ENCODE measurements at places on chromosomes 7 and 10.

GRCh38 chr7:130365511-130366441 lies 14.5 kb upstream of the CPA1 start:
- no peak for DNase-seq

DNA sequence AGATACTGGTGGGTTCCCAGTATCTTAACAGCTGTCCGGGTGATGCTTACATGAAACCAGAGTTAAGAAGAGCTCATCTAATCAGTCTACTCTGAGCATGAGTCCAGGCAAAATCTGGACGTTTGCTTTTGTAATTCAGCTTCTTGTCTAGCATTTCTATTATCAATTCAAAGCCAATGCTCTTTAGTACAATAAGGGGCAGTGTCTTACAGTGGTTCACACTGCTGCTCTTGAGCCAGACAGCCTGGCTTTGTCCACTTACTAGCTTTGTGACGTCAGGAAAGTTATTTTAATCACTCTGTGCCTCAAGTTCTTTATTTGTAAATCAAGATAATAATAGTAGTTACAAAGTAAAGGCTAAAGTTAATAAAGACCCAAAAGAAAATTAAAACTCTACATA lies 227.3 kb upstream of the TCF7L2 start:
- no peak for DNase-seq

DNA sequence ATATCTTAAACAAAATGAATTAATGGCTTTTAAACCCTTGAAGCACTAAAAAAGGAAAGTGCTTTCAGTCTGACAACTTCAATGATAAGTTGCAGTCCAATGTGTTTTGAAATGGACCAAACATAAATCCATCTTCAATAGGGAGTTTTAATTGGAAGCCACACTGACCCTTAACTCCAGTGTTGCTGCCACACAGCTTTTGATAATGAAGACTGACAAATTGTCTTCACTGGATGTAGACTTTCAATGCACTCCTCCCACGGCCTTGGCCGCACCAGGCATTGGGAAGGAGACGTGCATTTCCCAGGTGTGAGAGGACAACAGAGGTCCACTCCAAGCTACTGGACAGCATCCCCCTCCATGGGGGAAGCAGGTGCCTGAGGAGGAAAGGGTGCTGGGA lies 159.0 kb upstream of the NRP1 start:
- no peak for DNase-seq

DNA sequence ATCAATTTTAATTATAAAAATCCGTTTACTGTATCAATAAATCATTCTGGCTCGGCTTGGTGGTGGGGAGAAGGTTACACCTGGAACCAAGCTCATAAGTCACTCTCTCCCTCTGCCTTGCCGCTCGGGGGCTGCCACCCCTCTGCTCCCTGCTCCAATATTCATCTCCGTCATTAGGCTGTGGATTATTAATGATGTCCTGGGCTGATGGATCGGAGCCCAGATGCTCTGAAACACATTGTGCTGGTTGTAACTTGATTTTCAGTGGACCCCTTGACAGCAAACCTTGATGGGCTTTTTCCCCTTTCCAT lies 314.2 kb downstream of the PLXNA4 start:
- no peak for DNase-seq

GRCh38 chr7:144534655-144535395 lies 131.3 kb upstream of the NOBOX start:
- DNase-seq, result no peak
